Activated T-helper 2 cell treated with anti-CD3 and anti-CD28 coated beads, Interferon-gamma antibody, Interleukin-2, Interleukin-4, amounts not matched to agents 10 μg/mL and 5 μg/mL and 100 μg/mL, durations not matched to agents 14 hours and 24 hours and 36 hours (primary cell): ENCODE measurements at places on chromosomes 7 and 10.

DNA sequence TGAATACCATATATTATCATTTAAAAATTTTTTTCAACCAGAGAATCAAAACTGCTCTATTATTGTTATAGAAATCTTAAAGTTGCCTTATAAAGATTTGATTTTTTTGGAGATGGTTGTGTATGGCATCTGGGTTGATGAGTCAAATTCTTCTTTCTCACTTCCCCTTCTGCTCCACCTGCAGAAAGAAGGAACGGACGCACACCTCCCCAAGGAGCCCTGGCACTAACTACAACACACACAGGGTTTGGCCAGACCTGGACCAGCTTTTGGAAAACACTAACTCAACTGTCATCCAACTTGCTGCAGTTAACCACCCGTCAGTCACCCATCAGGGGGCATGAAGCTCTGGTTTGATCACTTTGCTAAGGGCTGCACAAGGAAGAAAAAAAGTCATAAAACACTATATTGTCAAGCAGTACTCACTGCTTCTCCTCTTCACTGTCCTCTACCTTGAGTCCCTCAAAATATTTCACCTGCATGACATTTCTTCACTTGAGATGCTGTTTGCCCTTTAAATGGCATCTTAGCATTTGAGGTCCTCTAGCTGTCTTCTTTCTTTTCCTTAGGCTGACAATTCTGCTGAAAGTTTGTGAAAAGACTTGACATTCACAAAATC, 266.7 kb upstream of the PHF14 start:
- DNase-seq, result no peak

GRCh38 chr7:157037635-157038034, 27.2 kb upstream of the MNX1 start:
- DNase-seq, result no peak

DNA sequence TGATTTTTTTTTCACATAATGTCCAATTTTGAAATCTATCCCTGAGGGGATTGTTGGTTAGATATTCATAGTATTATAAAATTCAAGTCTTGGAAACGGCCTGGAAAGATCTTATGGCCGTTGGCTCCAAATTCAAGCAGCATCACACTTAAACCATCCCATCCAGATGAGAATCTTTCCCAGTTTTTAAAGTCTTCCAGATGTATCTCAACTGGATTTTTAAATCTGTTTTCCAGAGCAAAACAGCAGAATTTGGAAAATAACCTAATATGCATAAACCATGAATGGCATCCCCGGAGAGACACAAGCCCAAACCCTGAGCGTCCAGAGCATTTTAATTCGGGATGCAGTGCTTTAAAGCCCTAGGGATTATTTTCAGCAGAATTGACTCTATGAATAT, 208.2 kb upstream of the PRKCQ start:
- no peak for DNase-seq

- no peak for DNase-seq
These were observed 337.5 kb upstream of the KCND2 start for GRCh38 chr7:119935418-119936025.
